ENCODE measurements at places on chromosomes 4 and X.

DNA sequence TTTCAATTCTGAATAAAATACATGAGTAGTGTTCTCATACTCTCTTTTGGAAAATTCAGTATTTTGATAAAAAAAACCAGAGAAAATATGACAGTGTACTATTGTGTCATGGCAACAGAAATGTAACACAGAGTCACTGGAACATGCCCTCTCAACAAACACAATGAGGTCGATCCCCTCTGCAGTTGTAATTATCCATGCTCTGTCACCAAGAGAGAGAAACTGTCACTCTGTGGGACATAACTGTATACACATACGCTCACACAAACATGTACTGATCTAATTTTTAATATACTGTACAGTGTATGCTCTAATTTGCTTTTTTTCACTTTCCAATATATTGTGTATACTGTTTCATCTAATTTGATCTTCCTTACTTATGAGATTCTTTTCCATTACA lies 1136.8 kb upstream of the TENM3 start:
- H3K4me3 ChIP-seq, result no peak overlapping the region
- no peaks in the 10 kb centered on the region for H3K4me1 ChIP-seq
- no peaks in the 10 kb centered on the region for H3K36me3 ChIP-seq
- DNase-seq, result no peak
- no peak overlapping the region for H3K27ac ChIP-seq
- no peaks in the 10 kb centered on the region for H3K27me3 ChIP-seq

GRCh38 chr4:38387348-38387747 lies 276.7 kb upstream of the KLF3 start:
- H3K4me3 ChIP-seq, result no peak overlapping the region
- no peaks in the 10 kb centered on the region for H3K36me3 ChIP-seq
- H3K27ac ChIP-seq, result no peak overlapping the region
- no peak for DNase-seq

DNA sequence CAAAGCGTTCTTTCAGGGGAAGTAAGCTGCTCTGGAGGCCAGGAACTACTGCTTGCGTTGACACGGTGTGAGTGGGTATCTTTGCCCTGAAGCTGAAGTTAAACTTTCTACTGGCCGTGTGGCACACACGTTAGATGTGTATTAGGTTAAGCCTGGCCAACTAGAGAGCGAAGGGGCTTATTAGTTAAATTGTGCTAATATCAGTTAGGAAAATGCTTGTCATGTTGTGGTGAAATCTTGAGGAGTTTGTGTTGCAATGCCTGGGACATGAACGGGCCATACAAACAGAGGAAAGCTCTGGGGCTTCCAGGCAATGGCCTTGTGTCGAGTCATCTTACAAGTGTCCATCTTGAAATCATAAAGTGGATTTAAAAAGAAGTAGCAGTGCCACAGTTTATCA lies 62.6 kb downstream of the NSUN7 start:
- no peaks in the 10 kb centered on the region for H3K27me3 ChIP-seq
- no peak overlapping the region for H3K4me3 ChIP-seq
- peaks cover 30% of the 10 kb centered on the region for H3K36me3 ChIP-seq
- H3K27ac ChIP-seq, result no peak overlapping the region

DNA sequence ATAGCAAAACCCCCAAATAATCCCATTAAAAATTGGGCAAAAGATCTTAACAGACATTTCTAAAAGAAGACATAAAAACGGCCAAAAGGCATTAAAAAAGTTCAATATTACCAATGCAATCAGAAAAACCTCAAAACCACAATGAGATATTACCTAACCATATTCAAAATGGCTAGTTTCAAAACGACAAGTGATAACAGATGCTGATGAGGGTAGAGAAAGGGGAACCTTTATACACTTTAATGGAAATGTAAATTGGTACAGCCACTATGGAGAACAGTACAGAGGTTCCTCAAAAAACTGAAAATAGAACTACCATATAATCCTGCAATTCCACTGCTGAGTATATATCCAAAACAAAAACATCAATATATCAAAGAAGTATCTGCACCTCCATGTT lies 6.2 kb downstream of the AADAT start:
- 0 out of 2 replicates have a peak, but pooled peaks cover 7% of the 10 kb centered on the region for H3K36me3 ChIP-seq
- H3K4me1 ChIP-seq, result no peaks in the 10 kb centered on the region
- no peak overlapping the region for H3K4me3 ChIP-seq
- DNase-seq, result no peak
- H3K27ac ChIP-seq, result no peak overlapping the region
- no peaks in the 10 kb centered on the region for H3K27me3 ChIP-seq

All from H1 (cell line).